ENCODE measurements at places on chromosomes 1 and 21.

GRCh38 chr1:39672551-39672947, 642 bp upstream of the NT5C1A start:
- DNase-seq, result no peak

DNA sequence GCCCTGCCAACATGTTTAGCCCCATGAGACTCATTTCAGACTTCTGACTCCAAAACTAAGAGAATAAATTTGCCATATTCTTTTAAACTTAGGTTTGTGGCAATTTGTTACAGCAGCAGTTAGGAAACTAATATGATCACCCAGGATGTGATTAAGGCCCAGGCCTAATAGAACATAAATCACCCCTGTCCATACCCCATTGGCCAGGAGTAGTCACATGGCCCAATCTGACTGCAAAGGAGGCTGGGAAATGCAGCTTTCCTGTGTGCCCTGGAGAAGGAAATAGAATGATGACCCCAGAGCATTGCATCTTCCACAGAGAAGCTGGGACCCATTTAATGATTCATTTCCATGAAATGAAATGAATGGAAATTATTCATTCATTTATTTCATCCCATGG, 100.4 kb upstream of the KLHDC7A start:
- no peak for DNase-seq

GRCh38 chr1:201459775-201460174, 9.2 kb downstream of the PHLDA3 start:
- no peak for DNase-seq

DNA sequence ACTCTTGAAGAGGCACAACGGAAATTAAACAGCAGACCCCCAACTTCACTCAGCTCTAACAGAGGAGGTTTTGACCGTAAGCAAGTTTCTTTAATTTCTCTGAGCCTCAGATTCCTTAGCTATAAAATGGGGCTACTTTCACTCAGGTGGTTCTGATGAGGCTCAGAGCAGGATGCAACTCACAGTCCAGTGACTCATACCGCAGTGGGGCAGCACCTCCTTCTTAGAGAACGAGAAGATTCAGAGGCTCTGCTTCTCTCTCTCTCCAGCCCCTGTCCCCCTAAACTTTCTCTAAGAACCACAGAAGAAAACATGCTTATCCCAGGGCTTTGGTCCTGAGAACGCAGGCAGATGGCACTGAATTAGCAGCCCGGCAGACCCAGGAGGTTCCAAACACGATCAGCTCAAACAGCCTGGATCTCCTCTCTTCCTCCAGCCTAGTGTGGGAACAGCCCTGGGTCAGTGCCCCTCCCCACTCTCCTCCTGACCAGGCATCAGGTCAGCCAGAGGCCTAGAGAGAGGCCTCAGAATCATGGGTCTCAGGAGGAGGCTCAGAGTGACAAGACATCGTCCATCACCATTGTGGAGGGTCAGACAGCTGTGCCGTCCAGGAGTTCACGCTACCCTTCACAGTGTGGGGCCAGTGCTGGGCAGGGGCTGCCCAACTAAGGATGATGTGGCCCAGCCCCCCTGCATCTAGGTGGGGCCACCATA, 433.0 kb downstream of the PTPRU start:
- DNase-seq, result no peak

DNA sequence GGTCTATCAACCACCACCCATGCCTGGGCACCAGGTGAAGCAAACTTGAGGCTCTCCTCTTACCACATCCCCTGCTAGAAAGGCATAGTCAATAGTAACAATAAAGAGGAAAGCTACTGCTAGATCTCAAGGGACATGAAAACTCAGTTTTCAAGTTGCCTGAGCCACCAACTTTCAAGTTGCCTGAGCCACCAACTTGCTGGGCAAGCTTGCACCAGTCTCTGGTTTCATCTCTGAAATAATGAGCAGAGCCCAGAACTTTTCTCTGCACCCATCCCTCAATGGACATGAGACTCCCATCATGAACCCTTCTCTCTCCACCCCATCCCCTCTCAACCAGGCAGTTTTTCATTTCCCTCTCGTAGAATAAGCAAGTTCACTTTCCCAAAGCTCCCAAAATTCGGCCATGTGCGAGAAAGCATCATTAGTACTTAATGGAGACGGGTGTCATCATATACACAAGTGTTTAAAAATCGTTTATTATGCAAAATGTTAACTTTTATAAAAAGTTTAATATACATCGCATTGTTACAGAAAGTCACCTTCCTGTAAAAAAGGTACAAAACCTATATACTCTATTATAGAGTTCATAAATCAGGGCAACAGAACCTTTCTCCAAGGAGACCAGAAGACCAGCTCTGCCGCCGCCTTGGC, 1.7 kb downstream of the ID3 start:
- DNase-seq, result no peak

DNA sequence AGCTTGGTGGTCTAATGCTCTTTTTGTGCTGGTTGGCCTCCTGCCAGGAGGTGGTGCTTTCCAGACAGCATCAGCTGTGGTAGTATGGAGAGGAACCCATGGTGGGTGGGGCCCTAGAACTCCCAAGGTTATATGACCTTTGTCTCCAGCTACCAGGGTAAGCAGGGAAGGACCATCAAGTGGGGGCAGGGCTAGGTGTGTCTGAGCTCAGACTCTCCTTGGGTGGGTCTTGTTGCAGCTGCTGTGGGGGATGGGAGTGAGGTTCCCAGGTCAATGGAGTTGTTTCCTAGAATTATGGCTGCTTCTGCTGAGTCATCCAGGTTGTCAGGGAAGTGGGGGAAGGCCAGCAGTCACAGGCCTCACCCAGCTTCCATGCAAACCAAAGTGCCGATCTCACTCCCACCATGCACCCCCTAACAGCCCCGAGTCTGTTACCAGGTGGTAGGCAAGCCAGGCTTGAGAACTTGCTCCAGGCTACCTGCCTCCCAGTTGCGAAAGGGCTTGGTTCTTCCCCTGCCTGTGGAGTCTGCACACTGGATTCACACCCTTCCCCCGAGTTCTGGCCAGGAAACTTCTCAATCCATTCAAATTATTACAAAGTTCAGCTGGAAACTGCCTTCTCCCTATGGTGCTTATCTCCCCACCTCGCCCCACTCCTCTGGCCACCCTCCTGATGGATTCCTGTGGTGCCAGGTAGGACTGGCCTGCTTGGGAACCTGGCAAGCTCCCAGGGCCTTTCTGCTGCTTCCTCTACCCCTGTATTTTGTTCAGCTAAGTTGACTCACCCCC, 37.8 kb downstream of the DRAM2 start:
- no peak for DNase-seq
